Mononuclear cell (primary cell): ENCODE measurements at places on chromosomes 7 and 10. TPM values are rescaled to one million over a fixed set of nuclear protein-coding genes. Genes with fewer than 3 reads are reported as not detected.

The NAT16 gene
- total RNA-seq = not detected

The C10orf53 gene
- total RNA-seq = not detected

The ADRA2A gene
- 0.21 TPM for total RNA-seq

The NRCAM gene
- total RNA-seq = 1.5 TPM

The MYL10 gene
- not detected for total RNA-seq

The CCL24 gene
- total RNA-seq = not detected

The PTF1A gene
- not detected for total RNA-seq

The UCMA gene
- not detected for total RNA-seq

The RTKN2 gene
- total RNA-seq = 9.8 TPM

The WNT2 gene
- total RNA-seq = under 0.01 TPM

The DGKB gene
- not detected for total RNA-seq

The FFAR4 gene
- total RNA-seq = under 0.01 TPM

The MACC1 gene
- 1.0 TPM for total RNA-seq

The STRA8 gene
- total RNA-seq = not detected

The PLAC9 gene
- total RNA-seq = not detected

The PRF1 gene
- total RNA-seq = 60.4 TPM

The MTG1 gene
- total RNA-seq = 14.9 TPM

The AKR1C4 gene
- total RNA-seq = 0.21 TPM

The SPDYE5 gene
- not detected for total RNA-seq
